ENCODE measurements at places on chromosomes 3 and 15.

GRCh38 chr3:55903680-55904079, 416.6 kb upstream of the WNT5A start:
- no peak for DNase-seq

- DNase-seq, result no peak
Measured at GRCh38 chr3:144556392-144556791, 584.8 kb downstream of the DIPK2A start.

GRCh38 chr3:116129187-116129946, 315.9 kb downstream of the LSAMP start:
- DNase-seq, result no peak

DNA sequence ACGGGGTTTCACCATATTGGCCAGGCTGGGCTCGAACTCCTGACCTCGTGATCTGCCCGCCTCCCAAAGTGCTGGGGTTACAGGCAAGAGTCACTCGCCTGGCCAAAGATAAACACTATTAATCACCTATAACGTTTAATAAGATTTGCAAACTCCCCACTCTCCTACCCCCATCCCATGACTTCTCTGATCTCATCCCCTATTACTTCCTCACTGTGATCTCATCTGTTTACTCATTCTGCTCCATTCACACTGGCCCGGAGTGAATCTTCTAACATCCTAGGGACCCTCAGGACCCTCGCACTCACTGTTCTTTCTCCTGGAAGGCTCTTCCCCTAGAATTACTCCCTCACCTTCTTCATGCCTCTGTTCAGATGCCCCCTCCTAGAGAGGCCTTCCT, 78.9 kb downstream of the DGKG start:
- no peak for DNase-seq

DNA sequence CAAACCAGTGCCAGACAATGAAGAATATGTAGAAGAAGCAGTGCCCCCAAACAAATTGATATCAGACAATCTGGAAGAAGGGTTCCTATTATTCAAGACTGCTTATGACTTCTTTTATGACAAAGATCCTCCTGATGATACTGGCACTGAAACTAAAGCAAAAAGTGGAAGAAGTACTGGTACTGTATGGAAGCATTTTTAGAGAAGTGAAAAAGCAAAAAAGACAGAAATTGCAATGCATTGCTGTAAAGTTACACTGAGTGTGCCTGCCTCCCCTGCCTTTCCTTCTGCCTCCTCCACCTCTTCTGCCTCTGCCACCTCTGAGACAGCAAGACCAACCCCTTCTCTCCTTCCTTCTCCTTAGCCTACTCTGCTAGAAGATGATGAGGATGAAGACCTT, 167.6 kb downstream of the PLCL2 start:
- no peak for DNase-seq

GRCh38 chr15:87672309-87673288, 583.9 kb downstream of the NTRK3 start:
- no peak for DNase-seq

- DNase-seq, result no peak
Measured at GRCh38 chr3:175737646-175738572, 878.8 kb downstream of the NAALADL2 start.

GRCh38 chr3:86708893-86709292, 282.1 kb downstream of the VGLL3 start:
- DNase-seq, result no peak

DNA sequence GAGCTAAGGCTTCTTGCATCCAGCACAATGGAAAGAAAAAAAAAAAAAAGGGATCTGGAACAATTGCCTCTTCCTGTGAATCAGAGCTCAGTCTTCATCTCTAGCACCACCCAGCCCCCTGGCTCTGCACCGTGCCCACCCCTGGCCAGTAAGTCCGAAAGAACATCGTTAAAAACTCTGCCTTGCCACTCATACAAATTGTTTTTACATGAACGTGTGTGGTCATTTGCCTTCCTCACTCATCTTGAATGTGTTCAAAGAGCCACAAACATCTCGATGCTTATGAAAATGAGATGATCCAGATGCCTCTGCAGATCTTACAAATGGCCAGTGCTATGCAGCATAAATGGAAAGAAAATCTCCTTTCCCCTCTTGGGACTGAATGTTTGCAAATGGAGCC, 400.0 kb upstream of the PPP2R3A start:
- no peak for DNase-seq

DNA sequence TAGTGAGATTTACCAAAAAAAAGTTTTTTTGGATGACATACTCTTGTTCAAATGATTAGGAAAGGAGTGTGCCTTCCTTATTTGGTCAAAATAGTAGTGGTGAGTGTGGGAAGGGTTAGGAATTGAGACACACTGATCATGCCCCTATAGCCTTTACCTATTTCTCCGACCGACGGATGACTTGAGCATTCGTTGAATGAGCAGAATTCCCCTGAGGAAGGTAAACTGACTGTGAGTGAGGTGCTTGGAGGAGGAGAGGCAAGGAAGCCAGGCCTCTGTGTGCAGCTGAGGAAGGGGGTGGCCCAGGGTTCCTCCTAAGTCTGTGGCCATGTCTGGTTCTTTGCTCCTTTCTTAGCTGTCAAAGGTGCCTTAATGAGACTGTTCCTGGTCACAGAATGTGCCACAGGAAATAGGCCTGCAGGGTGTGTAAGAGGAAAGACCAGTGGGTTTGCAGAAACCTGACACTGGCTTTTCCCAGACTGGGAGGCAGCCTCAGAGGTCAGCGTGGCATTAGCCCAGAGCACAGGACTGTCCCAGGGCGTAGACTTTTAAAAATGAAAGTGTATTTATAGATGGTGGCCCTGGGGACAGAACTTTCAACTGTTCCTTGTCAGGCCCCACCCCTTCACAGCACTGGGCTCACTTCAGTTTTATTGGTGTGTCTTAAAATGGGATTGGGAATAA, 307.7 kb upstream of the C2CD4B start:
- DNase-seq, result no peak

DNA sequence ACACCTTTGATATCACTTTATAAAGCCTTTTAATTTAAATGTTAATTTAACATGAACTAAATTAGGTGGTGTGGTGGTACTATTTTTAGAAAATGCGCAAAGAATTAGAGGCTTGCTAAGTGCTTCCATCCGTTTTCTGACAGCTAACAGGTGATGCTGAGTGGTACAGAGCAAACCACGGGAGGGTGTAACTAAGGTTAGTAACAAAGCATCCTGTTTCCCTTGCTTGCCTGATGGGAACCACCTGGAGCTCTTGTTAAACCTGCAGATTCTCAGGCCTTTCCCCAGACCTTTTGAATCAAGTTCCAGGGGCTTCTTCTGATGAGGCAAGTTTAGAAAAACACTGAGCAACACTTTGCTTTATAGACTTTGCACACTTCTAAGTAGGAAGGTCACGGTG, 101.0 kb downstream of the ATG7 start:
- DNase-seq, result no peak

- DNase-seq, result no peak
Measured at GRCh38 chr15:101308604-101309435, 13.8 kb upstream of the SNRPA1 start.

DNA sequence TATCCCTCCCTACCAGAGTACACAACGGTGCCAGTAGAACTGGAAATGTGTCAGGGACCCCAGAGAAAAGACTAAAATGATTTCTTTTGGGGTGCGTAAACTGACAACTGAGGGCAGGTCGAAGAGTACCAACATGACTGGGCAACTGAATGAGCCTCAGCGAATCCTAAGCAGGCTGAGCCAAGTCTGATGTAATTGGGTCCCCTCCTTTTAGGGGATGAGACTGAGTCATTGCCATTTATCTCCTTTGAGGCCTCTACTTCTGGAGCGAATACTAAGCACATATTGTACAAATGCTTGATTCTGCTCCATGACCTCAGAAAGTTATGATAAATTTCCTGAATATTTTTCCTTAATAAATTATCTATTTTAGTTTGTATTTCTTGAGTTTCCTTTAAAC, 17.3 kb upstream of the GPR156 start:
- no peak for DNase-seq

DNA sequence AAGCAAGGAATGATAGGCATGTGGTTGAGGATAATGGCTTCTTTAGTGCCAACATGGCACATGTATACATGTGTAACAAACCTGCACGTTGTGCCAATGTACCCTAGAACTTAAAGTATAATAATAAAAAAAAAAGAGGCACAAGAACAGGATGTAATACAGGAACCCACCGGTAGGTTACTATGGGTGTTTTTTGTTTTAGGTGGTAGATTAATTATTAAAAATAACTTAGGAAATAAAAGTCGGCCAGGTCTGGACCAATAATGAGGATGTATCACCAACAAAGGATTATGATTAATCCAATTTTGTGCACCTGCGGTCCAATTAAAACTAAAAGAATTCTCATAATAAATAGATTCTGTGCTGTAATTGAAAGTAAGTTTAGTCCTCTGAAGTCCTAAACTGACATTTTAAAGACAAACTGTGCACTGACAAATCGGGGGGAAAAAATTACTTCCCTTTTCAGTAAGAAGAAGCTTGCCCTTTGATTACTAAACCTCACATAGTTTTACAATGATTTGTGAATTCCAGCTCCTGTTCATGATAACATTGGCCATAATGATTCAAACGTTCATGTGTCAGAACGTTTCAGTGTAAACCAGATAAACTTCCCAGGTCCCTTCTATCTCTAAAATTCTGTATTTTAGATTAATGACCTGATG, 62.2 kb downstream of the CASR start:
- DNase-seq, result no peak

- no peak for DNase-seq
Measured at GRCh38 chr15:81023483-81024264, 23.0 kb downstream of the TLNRD1 start.

DNA sequence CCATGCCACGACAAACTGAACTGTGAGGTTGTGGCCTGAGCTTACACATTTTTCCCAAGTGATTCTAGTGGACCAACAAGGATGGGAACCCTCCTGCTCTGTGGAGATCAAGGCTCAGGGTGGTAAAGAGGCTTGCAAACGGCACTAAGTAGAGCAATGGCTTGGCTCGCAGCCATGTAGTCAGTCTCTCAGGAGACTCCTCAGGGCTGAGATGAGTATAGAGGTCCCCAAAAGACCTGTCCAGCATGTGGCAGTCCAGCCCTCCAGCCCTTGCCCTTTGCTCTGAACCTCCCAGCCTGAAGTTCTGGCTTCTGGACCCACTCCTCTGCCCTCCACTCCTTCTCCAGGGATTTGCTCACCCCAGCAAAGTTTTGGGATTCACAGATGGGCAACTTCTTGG, 8.3 kb upstream of the CAMP start:
- no peak for DNase-seq

GRCh38 chr3:68306571-68306970, 625.8 kb downstream of the TAFA4 start:
- DNase-seq, result no peak
